CD4-positive, alpha-beta T cell treated with Interleukin-10 for 1 hour (primary cell): ENCODE measurements at places on chromosomes 12 and 14.

GRCh38 chr14:99602054-99602787 is 1.8 kb downstream of the CCDC85C start:
- DNase-seq, result no peak

DNA sequence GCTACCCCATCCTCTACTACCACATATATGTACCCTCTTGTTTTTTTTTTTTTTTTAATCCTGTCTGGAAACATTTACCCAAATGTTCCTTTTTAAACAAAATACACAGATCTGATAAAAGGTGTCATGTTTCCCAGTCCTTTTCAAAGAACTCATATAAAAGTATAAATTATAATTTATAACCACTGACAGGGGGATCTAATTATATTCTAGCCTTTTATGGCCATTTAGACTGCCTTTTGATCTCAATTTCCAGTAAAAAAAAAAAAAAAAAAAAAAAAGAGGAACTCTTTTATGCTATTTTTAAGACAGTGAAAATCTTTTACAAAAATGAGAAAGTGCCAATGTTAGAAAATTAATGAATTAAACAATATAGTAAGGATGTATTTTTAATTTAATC is 65.0 kb downstream of the NAV3 start:
- DNase-seq, result no peak

DNA sequence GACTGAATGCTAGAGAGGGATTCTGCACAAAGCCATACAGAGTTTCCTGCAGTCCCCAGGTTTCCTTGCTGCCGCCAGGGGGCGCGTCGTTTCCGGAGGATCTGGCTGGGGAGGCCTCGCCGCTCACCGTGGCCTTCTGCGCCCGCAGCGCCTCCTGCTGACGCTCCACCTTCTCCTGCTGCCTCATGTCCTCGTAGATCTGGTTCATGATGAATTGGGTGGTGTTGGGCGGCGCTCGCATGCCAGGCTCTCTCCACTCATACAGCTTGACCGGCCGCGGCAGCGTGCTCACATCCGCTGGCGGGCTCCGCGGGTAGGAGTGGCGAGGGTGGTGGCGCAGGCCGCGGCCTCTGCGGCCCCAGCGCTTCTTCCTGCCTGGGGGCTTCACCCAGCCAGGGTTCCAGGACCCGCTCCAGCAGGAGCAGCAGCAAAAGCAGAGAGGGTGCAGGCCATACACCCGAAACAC is 987 bp downstream of the CCER1 start:
- no peak for DNase-seq

DNA sequence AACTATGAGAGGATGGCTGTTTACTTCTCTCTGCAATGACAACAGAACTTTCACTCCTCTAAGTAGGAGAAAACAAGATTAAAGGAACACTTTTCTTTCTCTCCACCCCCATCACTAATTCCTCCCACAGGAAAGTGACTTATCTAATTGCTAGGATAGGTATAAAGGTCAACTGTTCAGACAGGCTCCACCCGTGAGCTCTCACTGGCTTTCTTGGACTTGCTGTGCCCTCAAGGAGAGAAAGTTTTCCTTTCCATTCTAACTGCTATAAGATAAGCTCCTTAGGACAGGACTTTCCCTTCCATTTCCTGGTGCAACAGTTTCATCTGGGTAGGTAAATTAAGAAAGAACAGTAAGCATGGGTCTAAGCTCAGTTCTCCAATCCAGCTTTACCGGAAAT is 4.8 kb downstream of the SLC41A2 start:
- DNase-seq, result no peak

GRCh38 chr14:96202441-96203094 is 2.1 kb upstream of the BDKRB2 start:
- DNase-seq, result no peak

- no peak for DNase-seq
Measured at GRCh38 chr12:13442457-13442856, 245.9 kb downstream of the EMP1 start.
